ENCODE measurements at places on chromosomes 7 and 10.

- no peak for DNase-seq
Observed at GRCh38 chr7:44140341-44140740, 791 bp downstream of the MYL7 start.

DNA sequence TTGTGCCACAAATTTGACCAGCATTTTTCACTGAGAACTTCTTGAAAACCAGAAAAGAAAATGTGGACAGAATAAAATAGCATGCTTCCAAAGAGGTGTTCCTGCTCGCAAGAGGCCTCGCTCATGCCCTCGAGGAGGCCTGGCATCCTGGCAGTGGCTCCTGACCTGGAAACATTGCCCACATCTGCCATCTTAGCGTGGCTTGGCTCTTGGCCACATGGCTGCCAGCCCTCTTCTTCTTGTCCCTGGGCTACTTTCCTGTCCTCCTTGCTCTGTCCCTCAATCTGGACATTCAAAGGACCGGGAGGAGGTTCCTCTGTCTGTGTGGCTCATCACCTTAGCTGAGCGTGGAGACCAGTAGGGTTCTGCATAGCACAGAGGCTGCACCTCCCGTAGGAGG is 131.6 kb upstream of the TMEM72 start:
- DNase-seq = no peak

- DNase-seq = no peak
Observed at GRCh38 chr7:126398851-126399529, 853.8 kb downstream of the GRM8 start.

- no peak for DNase-seq
Observed at GRCh38 chr7:50853311-50853710, 70.6 kb upstream of the GRB10 start.

- no peak for DNase-seq
Observed at GRCh38 chr7:53984776-53985175, 557.4 kb upstream of the VSTM2A start.

- DNase-seq = no peak
Observed at GRCh38 chr10:50419091-50419490, 167.8 kb upstream of the ASAH2 start.
